ENCODE measurements at places on chromosomes 12 and 14. TPM values are rescaled to one million over a fixed set of nuclear protein-coding genes. Genes with fewer than 3 reads are reported as not detected.

The TMEM260 gene
- total RNA-seq: 8.6 TPM

The TRHDE gene
- total RNA-seq: 7.9 TPM

DNA sequence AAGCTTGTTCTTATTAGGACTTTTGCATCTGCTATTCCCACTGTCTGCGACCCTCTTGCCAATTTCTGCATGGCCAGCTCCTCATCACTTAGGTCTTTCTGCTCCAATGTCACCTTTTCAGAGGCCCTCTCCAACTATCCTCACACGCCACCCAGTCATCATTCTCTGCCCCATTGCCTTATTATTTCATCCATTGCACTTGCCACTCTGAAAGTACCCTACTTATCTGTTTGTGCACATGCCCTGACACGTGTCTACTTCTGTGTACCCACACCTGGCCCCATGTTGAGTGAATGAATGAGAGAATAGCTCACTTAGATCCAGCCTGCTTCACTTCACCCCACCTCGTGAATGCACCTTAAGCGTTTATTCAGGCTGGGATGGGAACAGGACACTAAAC, 218.7 kb upstream of the TBX3 start:
- no peak for DNase-seq

- DNase-seq: no peak
Measured at GRCh38 chr14:104014764-104015163, 70.7 kb upstream of the ASPG start.

DNA sequence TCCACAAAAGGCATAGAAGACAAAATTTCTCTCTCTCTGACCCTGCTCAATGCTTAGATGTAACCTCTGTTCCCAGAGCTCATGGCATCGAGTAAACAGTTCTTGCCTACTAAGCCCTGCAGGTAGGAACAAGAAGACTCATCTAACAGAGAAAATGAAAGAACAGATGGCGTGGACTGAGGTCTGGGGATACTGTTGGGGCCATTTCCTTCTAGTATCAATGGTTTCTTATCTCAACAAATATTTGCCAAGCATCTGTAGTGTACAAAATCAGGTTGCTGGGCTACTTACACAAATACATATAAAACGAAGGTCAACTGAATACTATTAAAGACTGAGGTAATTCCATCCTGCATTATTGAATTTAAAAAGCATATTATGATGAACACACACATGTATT, 93.3 kb downstream of the RIMBP2 start:
- DNase-seq: no peak

GRCh38 chr12:125861299-125862281, 796.4 kb downstream of the AACS start:
- peak; percentile 70 for DNase-seq

- DNase-seq: no peak
Measured at GRCh38 chr12:25556153-25556552, 3.1 kb upstream of the LMNTD1 start.

- peak; percentile 86 for DNase-seq
Measured at GRCh38 chr12:57093415-57094207, 4.7 kb downstream of the NAB2 start.

- no peak for DNase-seq
Measured at GRCh38 chr12:38880288-38880687, 25.1 kb downstream of the CPNE8 start.
